Islet precursor cell (in vitro differentiated cells): ENCODE measurements at places on chromosomes 3 and 15.

DNA sequence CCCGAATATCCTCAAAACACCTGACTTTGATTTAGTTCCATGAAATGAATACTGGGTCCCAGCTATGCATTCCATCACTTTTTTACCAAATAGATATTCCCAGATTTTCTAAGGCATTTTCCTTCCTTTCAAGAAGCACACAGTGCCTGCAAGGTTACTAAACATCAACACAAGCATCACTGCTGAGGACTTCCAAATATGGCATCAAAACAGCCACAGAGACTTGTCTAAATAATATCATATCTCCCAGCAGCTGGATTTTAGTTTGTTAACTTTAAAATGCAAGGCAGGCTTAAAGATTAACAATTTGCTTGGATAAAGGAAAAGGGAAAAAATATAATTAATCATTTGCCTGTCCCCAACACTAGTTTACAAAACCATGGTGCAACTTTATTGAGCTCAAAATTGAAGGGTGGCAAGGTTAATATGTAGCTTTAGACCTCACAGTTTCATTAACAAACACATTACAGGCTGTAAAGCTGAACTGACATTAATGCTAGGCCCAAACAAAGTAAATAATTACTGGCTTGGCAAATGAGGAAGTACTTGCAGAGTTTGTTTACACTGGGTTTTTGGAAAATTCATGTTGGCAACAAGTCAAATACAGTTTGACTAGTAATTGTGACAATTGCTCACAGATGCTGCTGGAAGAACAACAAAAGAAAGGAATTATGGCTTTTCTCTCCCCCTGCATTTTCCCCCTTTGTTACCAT lies 401.7 kb upstream of the CDIN1 start:
- no peak for DNase-seq

DNA sequence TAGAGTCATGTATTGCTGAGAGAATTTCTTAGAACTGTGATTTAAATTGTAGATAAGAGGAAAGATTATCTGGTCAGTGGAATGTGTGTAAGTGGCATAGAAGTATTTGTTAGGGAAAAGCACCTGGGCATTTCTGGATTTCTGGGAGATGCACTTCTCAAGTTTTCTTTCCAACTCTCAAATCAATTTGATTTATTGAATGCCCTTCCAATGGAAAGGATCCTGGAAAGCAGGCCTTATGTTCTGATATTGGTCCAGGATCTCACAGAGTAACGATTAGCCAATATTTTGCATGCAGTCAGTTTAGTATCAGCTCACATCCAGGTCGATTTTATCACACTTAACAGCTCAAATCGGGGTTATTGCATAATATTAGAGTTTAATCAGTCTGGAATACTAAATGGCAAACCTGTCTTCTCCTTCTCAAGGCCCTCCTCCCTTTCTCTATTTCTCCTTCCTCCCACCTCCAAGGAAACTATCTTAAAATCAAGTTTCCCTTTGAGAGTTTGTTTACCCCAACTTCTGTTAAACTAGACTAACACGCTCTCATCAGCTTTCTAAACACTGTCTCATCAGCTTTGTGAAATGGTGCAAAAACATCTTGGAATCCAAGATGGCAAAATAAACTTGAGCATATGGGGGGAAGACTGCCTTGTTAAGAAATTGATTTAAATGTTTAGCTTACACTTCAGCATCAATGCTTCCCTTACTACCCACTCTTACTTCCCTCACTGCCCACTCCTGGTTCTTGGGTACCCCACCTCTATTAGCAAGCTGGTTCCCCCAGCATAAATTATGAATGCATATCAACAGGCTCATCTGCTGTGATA lies 9.5 kb downstream of the SOX2 start:
- no peak for DNase-seq

GRCh38 chr15:77645602-77646001 lies 12.9 kb upstream of the LINGO1 start:
- DNase-seq = no peak

GRCh38 chr3:156643729-156644389 lies 30.5 kb upstream of the TIPARP start:
- DNase-seq = no peak

GRCh38 chr15:88833731-88834100 lies 30.5 kb downstream of the ACAN start:
- DNase-seq = peak; percentile 65

- DNase-seq = no peak
Measured at GRCh38 chr15:90451053-90451850, 63.2 kb downstream of the IQGAP1 start.

- no peak for DNase-seq
Measured at GRCh38 chr3:33883538-33883950, 85.1 kb downstream of the PDCD6IP start.

DNA sequence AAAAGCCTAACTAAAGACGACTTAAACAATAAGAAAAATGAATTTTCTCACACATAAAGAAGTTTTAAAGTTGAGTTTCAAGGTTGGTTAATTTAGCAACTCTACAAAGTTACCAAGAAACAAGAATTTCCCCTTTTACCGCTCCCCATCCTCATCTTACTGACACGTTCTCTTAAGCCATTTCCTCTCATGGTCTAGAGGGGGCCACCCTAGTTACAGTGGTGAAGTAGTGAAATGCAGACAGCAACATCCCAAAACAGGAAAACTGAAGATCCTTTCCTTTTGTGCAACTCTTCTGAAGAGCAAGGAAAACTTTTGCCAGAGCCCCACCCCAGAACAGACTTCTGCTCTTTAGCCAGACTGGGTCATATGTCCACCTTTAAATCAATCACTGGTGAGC lies 17.3 kb upstream of the SOX14 start:
- no peak for DNase-seq

DNA sequence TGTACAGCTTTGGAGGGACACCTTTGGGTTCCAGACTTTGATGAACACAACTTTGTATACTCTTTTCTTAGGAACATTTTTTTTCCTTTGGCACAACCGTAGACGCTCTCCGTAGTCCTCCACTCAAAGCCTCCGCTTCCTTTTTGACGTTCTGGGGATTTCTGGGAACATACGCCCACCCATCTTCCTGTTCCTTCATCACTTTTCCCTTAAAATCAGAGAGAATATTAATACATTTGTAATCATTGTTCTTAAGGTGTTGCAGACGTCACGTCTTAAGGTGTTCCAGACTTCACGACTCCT lies 405 bp upstream of the SPG21 start:
- no peak for DNase-seq

DNA sequence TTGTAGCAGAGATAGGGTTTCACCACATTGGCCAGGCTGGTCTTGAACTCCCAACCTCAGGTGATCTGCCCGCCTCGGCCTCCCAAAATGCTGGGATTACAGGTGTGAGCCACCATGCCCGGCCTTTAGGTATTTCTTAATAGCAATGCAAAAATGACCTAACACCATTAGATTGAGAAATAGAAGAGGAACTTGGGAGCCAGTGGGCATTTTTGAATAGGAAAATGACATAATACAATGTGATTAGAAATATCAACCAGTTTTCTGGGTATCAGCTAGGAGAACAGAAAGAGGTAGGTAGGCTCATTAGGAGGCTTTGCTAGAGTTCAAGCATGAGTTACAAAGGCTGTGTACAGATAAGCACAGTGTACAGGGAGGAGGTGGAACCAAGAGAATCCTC lies 101.8 kb upstream of the TBC1D5 start:
- DNase-seq = no peak

DNA sequence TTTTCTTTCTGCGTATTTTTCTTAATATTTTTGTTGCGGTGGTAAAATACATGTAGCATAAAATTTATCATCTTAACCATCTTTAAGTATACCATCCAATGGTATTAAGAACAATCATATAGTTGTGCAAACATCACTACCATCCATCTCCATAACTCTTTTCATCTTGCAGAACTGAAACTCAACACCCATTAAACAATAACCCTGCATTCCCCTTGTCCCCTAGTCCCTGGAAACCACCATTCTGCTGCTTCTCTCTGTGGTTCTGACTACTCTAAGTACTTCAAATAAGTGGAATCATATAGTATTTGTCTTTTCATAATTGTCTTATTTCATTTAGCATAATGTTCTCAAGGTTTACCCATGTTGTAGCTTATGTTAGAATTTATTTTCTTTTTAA lies 67.3 kb upstream of the EOMES start:
- no peak for DNase-seq

GRCh38 chr3:24496529-24497482 lies 2.2 kb upstream of the THRB start:
- peak; percentile 89 for DNase-seq

DNA sequence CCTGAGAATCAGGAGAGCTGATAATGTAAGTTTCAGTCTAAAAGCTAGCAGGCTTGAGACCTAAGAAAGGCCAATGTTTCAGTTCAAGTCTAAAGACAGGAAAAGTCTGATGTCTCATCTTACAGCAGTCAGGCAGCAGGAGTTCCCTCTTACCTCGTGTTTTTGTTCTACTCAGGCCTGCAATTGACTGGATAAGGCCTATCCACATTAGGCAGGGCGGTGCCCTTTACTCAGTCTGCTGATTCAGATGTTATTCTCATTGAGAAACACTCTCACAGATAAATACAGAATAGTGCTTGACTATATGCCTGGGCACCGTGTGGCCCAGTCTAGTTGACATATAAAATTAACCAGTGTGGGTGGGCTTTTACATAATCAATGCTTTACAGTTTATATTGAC lies 122.4 kb downstream of the NR1D2 start:
- DNase-seq = no peak

DNA sequence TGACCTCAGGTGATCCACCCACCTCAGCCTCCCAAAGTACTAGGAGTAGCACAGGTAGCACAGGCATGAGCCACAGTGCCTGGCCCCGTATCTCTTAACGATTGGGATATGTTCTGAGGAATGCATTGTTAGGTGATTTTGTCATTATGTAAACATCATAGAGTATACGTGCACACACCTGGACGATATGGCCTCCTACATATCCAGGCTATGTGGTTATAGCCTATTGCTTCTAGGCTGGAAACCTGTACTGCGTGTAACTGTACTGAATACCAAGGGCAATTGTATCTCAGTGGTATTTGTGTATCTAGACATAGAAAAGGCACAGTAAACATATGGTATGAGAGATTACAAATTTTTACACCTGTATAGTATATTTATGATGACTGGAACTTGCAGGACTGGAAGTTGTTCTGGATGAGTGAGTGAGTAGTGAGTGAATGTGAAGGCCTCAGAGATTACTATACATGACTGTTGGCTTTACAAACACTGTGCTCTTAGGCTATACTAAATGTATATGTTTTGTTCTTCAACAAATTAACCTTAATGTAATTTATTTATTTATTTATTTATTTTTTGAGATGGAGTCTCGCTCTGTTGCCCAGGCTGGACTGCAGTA lies 120.7 kb downstream of the MBNL1 start:
- no peak for DNase-seq

DNA sequence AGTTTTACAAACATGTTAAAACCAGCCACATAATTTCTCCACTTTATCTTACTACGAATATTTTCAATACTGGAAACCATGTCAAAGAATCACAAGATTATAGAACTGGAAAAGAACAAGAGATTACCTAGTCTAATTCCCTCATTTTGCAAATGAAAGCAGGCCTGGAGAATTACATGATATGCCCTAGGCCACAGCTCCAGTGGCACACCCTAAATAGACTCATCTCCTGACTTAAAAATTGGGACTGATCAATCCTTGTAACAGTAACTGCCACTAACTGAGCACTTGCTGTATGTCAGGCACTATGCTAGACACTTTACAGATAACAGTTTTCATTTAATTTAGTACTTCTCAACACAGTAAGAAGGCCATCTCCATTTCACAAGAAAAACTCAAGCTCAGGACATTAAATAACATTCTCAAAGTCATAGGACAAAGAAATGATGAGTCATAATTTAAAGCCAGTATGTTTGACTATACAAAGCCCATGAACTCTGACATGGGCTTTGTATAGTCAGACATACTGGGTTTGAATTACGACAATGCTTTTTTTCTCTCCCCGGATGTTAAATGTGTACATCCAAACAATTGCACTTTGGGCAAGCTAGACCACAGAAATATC lies 9.4 kb downstream of the IGSF11 start:
- DNase-seq = no peak
